ENCODE measurements at places on chromosomes 2 and 18.

DNA sequence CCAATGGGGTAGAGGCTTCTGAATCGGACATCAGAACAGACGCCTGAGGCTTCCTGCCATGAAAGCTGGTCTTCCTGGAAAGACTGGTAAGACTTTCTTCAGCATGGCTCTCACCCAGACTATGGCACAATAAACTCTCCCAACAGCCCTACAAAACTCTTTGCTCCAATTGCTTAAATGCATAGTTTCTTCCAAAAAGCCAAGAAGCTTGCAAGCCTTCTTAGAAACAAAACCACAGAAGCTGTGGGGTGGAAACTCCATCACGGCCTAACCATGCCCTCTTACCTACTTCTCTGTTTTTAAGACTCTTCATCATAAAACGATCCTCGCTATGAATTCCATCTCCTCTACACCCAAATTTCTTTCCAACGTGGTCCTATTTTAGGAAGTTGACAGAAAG is 48.2 kb downstream of the PAX8 start:
- no peak for DNase-seq

- DNase-seq = no peak
These were observed 13.9 kb downstream of the CROCC2 start for GRCh38 chr2:240919786-240920782.

GRCh38 chr2:10559634-10560224 is 111.6 kb upstream of the ODC1 start:
- peak; percentile 35 for DNase-seq

- no peak for DNase-seq
These were observed 6.1 kb downstream of the ARPC2 start for GRCh38 chr2:218223046-218223445.

GRCh38 chr2:26528836-26529235 is 50.9 kb upstream of the OTOF start:
- DNase-seq = no peak

- no peak for DNase-seq
These were observed 317.6 kb upstream of the REG3G start for GRCh38 chr2:78707776-78708386.

GRCh38 chr2:55107436-55107835 is 57.2 kb upstream of the RTN4 start:
- DNase-seq = no peak

GRCh38 chr2:156332534-156333273 is at the start of gene NR4A2:
Gene NR4A2, minus strand, starts transcription at chr2:156332721. Its CDS starts 2,535 bp downstream, at chr2:156330186.
- peak; percentile 88 for DNase-seq

DNA sequence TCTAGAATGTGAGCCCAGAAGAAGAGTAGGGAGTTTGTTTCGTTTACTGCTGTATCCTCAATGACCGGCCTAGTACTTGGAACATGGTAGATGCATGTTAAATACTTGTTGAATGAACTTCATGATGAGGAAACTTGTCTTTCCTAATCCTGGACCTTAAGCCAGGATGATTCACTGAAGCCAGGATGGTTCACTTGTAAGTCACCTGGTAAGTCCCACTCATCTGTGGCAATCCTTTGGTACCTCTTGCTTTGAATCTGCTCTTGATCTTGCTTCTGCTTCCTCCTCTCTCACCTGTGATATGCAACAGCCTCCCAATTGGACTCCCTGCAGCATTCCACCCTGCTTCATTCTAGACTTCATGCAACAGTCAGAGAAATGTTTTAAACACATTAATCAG is 43.6 kb downstream of the QPCT start:
- DNase-seq = no peak

GRCh38 chr18:60247103-60247502 is 125.5 kb downstream of the MC4R start:
- no peak for DNase-seq

DNA sequence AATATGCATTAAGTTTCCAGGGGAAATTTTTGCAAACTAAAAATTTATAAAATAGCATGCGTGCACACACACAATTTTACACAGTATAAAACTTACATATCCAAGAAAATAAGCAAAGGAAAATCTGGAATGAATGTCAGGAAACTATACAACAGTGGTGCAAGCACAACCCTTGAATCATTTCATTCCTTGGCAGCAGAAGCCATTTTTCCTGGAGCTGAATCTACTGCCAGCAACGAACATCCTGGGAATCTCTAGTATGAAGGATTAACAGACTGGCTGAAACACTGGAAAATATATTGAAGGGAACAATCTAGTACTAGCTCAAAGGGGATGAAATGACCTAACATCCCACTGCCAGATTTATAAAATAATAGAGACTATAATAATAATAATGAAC is 235.3 kb downstream of the DYM start:
- DNase-seq = peak; percentile 73

DNA sequence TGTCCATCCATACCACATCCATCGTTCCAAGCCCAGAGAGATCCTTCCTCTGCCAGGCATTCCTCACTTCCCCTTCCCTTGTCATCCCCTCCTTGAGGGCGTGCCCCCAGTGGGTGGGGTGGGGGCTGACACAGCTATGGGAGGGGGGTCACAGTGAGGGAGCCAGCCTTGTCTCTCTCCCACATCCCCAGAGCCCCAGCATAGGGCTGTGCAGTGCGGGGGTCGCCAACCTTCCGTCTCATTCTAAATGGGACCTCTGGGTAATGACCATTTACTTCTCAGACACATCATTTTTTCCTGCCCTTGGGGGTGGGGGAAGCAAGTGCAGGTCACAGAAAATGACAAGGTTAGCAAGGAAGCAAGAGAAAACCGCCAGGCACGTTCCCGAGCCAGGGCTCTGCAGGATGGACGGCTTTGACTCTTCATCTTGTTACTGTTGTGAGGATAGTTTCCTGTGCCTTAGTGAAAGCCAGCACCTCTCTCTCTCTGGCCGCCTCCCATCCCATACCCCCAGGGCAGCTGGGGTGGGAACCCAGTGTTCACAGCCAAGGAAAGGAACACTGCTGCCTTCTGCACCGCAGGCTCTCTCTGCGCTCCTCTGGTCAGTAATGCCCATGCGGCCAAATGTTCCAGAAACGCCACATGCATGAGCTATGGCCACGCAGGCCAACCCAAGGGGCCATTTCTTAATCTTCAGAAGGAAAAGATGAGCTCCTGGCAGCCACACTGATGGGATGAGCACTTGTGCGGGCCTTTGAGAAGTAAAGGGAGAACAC is 22.7 kb upstream of the OTOS start:
- DNase-seq = no peak
